ENCODE measurements at places on chromosomes 11 and 22.

GRCh38 chr11:100152766-100153165 is 534.3 kb upstream of the ARHGAP42 start:
- no peak for DNase-seq

DNA sequence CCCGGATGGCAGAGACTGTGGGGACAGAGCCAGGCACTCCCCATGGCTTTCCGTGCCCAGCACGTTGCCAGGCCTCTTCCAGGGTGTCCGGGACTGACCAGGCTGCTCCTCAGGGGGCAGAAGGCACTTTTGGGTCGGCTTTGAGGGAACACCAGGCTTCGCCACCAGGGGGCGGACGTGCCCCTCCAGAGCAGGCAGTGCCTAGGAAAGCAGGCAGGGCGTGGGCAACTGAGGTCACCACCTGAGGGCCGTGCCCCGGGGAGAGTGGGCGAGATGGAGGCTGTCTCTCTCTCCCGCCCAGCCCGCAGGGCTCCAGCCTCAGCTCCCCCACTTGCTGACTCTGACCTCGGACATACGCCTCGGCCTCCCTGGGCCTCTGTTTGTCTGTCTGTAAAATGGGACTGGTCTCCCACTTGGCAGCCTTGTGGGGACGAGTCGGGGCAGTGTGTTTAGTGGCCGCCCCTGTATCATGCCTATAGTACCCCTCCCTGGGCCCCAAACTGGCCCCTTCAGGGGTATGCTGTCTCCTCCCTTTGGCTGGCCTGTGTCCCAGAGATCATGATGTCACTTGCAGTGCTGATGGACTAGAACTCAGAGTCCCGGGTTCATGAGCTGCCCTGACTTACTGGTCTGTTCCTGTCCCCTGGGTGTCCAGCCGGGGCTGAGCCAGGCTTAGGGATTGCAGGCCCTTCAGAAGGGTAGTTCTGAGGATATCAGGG is 4.4 kb upstream of the PRR5 start:
- peak; percentile 88 for DNase-seq

DNA sequence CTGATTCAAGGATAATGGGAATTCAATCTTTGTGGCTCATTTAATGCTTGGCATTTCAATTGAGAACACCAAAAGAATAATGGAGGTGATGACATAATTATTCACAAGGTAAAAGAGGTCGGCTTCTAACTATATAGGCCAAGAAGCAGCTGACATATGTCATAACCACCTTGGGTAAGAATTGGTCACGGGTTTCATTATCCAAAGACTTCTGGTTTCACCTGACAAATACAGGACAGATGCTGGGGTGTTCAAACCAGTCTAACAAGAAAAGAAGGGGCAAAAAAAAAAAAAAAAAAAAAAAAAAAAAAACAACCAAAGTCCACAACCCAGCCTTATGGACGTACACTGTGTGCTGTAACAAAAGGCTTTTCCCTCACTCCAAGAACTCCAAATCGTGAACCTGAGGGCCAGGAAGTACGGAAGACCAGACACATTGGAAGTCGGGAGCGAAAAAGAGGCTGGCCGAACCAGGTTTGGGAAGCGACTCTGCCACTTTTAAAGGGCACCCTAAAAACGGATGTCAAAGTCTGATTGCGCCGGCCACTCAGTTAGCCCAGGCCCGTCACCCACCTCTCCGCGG is 385 bp downstream of the HARBI1 start:
- peak; percentile 40 for DNase-seq

DNA sequence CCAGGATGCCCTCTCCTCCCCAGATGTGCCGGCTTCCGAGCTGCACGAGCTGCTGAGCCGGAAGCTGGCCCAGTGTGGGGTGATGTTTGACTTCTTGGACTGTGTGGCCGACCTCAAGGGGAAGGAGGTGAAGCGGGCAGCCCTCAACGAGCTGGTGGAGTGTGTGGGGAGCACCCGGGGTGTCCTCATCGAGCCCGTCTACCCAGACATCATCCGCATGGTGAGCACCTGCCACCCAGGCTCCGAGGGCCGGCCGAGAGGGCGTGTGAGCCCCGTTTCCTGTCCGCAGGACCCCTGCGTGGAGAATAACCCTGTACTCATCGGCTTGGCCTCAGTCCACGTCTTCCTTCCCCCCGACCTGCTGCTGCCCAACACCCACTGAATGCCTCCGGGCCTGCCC is 2.2 kb downstream of the PPP2R5B start:
- DNase-seq = no peak

- no peak for DNase-seq
These were observed 642.6 kb upstream of the CCDC179 start for GRCh38 chr11:23502826-23503225.

DNA sequence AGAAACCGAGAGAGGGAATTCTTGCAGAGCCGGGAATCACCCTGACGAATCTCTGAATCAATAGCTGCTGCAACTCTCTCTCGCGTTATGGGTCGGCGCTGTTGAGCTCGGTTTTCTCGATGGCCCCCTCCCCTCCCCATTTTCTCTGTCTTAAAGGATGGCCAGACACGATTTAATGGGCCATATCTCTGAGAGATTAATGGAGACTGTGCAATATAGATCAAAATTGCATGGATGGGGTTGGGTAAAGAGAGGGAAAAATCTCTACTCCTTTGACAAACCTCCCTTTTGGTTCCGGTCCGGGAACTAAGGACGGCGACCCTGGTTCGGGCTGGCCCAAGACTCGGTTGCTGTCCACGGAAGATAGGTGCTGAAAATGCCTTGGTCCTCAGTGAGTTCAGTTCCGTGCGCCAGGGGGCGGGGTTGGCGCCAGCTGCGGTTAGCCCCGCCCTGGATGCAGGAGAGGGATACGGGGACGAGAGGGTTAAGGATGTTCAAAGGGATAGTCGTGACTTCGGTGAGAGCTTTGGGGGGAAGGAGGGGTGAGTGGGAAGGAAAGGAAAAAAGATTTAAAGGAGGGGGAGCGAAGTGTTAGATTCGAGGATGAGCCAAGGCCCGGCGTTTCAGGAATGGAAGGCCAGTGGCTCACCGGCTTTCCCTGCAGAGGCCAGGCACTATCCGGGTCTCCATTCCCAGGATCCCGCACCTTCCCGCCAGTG is 103.6 kb upstream of the HSD17B12 start:
- peak; percentile 36 for DNase-seq

Data from suppressor macrophage (primary cell).